ENCODE measurements at places on chromosomes 5 and 9. TPM values are rescaled to one million over a fixed set of nuclear protein-coding genes. Genes with fewer than 3 reads are reported as not detected.
A peak's percentile ranks its signal among the peaks of the same experiment; 100 is the strongest.

- no peak for DNase-seq
Measured at GRCh38 chr5:178386336-178386931, 153.8 kb upstream of the PHYKPL start.

- DNase-seq: no peak
Measured at GRCh38 chr9:108553111-108553635, 302.6 kb downstream of the ACTL7B start.

- DNase-seq: peak; percentile 85
Measured at GRCh38 chr5:138654281-138654867, 79.2 kb upstream of the HSPA9 start.

- DNase-seq: peak; percentile 69
Measured at GRCh38 chr5:180353048-180353979, at the start of gene GFPT2. Gene GFPT2, minus strand, starts transcription at chr5:180353336. Its CDS starts 119 bp downstream, at chr5:180353217.

DNA sequence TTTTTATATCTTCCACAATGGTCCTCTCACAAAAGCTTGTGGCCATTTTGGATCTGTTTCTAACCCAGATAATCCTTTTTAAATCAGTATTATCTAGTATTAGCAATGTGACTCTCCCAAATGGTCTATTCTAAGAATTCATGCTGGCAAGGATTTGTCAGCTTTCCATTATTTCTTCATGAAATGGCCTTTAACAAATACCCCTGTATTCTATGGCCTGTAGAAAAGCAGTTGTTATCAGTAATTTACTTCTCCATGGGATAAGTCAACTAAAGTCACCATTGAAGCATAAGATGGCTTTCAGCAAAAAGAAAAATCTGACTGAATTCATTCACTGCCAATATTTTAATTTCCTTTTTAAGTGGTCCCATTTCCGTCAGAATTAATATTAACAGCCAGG is 346.4 kb upstream of the FAM174A start:
- no peak for DNase-seq

GRCh38 chr9:133126697-133127339 is 5.8 kb upstream of the RALGDS start:
- DNase-seq: no peak

DNA sequence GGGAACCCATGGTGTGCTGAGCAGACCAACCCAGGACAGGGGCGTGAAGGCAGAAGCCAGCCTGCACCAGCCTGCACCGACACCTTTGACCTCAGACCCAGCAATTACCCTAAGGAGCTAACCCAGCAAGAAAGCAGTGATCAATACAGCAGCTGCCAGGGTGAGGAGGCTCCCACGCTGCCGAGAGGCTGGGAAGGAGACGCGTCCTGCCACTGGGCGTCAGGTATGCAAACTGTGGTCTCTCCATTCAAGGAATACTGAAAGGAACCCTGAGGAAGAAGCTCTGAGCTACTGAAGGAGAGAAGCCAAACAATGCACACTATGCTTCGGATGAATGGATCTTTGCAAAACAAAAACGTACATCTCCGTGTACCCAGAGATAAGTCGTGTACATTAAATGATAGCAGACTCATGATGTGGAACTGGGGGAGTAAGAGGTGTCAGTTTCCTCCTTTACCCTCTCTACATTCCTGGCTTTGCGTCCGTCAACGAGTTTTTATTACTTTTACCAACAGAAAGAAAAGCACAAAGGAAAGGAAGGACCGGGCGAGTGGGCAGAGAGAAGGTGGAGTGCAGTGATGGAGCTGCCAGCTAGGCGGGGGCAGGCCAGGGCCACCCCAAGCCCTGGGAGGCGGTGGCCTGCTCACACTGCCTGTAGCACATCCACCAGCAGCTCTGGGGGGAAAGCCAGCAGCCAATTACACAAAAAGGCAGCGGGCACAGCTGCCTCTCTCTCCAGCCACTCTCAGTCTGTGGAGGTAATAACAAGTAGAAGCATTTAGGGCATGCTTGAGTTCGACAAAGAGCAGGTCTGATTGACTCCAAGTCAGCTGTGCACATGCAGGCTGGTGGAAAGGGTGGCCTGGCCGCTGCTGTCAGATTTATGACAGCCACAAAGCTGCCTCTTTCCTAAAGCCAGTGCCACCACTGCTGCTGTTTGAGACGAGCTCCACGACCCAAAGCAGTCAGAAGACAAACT is 29.3 kb downstream of the RASGEF1C start:
- no peak for DNase-seq

DNA sequence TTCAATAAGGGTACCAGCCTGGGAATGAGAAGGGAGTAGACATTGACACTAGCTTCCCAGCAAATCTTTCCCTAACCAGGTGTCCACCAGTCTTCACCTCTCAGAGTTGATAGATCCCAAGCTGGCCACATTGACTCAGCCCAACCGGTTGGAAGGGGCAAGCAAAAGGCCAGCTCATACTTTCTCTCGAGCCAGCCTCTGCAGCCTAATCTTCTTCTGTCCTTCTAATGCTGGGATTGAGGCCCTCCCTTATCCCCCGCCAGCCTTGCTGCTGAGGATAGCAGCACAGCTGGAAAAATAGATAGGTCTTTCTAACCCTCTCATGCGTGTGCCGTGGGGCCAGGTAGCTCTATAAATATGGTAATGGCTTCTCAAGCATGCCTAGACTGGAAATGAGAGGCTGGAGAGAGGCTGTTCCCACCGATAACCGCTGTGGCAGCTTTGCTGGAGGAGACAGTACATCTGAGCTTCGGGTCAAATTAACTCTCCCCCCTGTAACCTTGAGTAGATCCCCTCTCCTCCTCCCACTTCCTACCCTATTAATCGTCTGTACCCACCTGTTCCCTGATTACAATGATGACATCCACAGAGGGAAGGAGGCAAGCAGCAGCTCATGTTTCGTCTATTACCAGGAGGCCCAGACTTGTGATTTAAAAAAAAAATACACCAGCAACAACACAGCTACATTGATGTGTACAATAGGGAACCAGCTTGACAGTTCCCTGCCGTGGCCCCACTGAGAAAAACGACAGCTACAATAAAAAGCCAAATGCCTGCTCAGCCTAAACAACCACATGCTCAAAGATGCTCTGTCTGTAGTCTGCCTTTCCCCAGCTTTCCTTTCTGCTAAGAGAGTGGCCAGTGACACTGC is 219.9 kb upstream of the BRINP1 start:
- DNase-seq: no peak

DNA sequence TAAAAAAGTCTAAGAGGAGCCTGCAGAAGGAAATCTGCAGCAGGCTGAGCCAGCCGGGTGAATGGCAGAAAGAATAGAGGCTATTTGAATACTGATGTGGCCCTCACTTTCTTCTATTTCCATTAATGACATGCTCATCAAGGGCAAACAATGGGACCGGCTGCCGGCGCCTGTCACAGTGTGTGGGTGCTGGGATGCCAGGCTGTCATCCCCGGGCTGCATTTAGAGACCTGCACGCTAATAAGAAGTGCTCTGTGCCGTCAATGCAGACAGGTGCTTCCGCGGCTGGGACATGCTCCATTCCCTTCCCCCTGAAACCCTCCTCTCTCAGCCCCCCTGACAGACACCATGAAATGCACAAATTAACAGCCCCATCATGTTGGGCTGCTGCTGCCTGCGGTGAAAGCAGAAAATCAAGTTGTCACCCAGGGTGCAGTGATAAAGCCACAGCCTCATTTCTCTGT is 217.7 kb upstream of the TBCA start:
- DNase-seq: no peak

DNA sequence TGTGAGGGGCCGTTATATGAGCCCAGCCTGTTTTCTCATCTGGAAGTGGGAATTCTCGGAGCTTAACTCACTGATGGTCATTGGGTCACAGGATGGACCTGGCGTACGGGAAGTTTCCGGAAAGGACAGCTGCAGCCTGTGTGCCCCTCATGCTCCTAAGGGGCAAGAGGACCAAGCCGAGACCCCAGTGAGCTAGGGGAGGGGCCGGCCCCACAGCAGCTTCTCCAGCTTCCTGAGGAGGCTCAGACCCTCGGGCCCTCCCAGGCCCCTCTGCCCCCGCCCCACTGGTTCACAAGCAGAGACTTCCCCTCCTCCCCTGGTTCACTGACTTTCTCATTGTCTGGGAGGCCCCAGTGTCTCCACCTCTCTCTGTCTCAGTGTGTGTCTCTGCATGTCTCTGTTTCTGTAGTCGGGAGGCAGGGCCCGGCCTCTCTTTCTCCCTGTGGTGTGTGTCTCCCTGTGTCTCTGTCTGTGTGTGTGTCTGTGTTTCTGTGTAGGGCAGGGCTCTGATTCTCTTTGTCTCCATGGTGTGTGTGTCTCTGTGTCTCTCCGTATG is 32.3 kb upstream of the FIBCD1 start:
- DNase-seq: no peak

- no peak for DNase-seq
Measured at GRCh38 chr9:129386812-129387177, 208.7 kb upstream of the IER5L start.

GRCh38 chr9:27117489-27118135 is 8.6 kb downstream of the TEK start:
- DNase-seq: no peak

DNA sequence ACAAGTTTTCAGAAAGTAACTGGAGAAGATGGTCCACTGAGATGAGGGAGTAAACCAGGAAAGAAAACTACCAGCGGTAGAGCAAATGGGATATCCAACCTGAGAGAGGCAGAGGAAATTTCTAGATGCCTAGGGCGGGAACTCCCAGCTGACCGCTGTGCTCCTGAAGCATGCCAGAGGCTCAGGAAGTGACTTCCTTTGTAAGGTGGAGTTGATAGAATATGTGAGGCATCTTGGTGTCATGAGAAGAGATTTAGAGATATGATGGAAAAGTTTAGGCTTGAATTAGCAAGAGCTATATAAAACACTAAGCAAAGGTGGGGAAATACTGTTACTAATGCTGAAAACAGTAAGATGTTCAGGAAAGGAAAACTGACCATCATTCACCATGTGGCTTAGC is 124.1 kb downstream of the C9orf152 start:
- DNase-seq: no peak

- DNase-seq: no peak
Measured at GRCh38 chr9:86282979-86283535, 719 bp upstream of the ISCA1 start.

GRCh38 chr9:14924230-14925219 is 14.3 kb upstream of the FREM1 start:
- DNase-seq: no peak

GRCh38 chr9:9750719-9751118 is 862.1 kb downstream of the PTPRD start:
- no peak for DNase-seq

The NR4A3 gene
- total RNA-seq: 4.2 TPM

The ANKRD20A1 gene
- 0.88 TPM for total RNA-seq

The TNFAIP8 gene
- total RNA-seq: 142 TPM

All from activated naive CD4-positive, alpha-beta T cell treated with anti-CD3 and anti-CD28 coated beads for 36 hours (primary cell).